Left cardiac atrium (tissue), 4 donors: ENCODE measurements at places on chromosomes 2 and 18. TPM values are rescaled to one million over a fixed set of nuclear protein-coding genes. Genes with fewer than 3 reads are reported as not detected.

The SP140L gene
- total RNA-seq, result 7.9 TPM

The RNASEH1 gene
- 22.2 TPM for total RNA-seq

The ANKRD53 gene
- 1.8 TPM for total RNA-seq

GRCh38 chr2:198304859-198305258 is 500.5 kb downstream of the PLCL1 start:
- DNase-seq, result no peak

DNA sequence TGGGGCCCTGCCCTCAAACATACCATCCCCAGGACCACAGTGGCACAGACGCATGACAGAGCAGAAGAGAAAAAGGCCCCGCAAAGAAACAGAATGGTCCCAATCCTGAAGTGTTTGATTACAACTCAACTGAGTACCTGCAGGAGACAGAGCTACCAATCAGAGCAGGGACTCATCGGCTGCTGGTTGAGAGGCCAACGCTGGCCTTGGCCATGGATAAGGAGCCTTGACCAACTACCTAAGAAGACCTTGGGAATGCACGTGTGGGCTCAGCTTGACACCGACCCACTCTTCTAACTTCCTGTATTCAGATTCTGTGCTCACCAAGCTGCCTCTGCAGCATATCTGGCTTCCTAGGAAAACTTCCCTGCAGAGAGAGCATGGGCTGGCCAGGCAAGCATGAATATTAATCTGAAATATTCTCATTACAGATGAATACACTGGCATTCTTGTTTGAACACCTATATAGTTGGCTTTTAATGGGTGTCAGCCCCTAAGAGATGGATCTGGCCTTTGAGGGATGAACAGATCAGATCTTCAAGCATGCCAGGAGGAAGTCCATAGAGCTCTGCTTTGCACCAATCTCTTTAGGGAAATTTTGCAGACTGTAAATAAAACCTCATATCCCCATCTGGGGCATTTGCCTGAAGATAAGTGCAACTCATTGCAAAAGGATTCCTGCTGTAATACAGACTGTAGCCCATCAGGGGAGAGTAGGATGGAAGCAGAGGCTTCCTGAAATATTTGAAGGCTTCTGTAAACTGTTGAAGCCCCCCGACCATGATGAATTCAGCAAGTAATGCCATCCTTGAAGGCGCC is 135.4 kb downstream of the BCL2 start:
- DNase-seq, result no peak

DNA sequence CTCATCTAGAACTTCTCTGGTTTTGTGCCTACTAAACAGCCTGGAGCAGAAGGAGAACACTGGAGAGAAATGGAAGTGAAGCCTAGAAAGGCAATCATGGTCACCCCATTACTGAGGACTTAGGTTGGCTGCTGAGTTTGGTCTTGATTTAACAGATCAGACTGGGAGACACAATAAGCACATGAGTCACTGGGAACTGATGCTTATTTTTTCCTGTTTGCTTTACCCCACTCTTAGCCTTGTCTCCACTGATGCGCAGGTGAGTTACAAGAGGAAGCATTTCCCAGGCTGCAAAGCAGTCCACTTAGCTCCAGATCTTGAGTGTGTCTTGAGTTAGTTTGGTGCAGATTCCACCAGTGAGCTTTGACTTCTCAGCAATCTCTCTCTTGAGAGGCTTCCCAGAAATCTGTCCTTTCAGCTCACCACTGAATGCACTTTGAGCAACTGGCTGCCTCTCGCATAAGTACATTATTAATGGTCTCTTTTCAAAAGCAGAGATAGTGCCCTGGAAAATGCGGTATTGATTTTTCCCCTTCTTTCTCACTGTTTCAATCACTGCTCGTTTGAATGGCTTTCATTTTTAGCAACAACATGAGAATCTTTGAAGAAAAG is 390.2 kb upstream of the SETBP1 start:
- no peak for DNase-seq

DNA sequence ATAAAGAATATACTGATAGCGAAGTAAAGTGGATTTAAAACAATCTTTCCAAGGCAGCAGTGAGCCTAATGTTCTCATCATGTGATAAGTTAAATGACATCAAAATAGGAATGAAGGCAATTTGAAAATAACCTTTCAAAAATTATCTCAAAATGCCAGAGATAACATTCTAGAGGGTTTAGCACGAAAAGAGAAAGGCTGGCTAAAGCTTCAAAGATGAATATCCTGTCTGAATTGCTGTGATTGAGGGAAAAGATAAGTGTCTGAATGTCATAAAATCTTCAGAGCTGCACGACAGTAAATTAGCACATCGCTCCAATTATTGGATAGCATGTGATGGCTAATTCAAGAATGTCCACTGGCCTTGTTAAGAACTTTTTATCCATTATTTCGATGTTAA is 159.3 kb downstream of the PID1 start:
- no peak for DNase-seq

DNA sequence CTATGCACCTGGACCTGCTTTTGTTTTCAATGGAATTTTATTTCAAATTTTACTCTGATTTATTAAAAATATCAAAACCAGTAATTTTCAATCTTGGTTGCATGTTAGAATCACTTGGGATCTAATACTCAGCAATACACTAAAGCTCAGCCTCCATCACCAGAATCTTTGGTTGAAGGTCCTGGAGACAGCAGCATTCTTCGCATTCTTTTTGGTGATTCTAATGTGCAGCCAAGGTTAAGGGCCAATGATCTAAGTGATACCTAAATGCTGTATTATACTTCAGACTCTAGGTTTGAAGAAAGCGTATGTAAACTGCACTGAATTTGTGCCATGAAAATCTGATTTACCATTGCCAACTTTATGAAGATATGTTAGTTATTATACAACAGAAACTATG is 493.1 kb downstream of the XIRP2 start:
- DNase-seq, result no peak

- no peak for DNase-seq
Measured at GRCh38 chr18:35191698-35192025, 49.2 kb upstream of the ZNF397 start.

DNA sequence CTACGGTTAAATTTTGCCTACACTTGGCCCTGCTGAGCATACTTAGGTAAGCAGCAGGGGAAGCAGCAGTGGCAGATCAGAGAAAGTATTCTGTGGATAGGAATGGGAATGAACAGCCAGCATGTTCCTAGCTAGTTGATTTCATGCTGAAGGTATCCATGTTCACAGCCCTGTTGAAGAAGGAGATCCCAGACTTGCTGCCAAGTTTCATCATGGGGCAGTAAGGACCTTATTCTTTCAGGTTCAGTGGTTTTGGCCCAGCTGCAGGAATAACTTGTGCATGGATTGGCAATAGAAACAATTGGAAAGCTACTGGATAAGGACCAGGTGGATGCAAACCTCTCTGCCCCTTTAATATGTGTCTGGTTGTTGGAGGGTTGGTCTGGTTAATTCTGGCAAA is 98.2 kb upstream of the TMEM178A start:
- no peak for DNase-seq

The GAD1 gene
- total RNA-seq, result not detected

DNA sequence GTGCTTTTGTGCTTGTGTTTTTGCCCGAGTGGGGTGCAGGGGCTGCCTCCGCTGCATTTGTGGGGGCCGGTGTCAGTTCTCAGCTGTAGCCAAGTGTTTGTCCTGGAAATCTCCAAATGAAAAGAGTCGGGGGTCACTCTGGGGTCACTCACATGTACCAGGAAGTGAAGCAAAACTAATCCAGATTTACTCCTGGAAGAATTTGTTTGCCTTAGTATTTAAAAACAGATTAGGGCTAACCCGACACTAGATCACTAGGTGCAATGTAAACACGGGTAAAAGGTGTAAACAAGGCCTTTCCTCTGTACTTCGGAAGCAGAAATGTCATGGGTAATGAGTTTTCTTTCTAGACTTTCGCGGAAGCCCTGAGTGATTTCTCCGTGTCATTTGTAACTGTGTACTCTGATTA is 50.3 kb downstream of the GBX2 start:
- DNase-seq, result no peak

DNA sequence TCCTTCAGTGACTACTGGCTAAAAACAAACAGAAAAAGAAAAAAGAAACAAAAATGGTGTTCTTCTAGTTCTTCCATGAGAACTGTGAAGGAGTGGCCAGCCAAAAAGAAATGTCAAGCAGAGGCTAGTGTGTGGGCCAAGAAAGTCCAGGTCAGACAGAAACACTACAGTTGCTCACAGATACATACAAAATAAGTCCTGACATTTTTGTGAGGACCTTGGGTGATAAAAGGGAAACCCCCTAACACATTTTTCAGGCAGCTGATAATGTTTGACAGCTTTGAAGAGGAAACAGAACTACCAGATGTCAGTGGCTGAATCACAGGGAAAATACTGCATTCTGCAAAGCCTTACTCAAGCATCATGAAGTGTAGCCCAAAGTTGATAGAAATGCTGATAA is 28.1 kb downstream of the ARHGAP25 start:
- no peak for DNase-seq

GRCh38 chr2:42693013-42693615 is 70.8 kb downstream of the OXER1 start:
- DNase-seq, result no peak

The FABP1 gene
- not detected for total RNA-seq

DNA sequence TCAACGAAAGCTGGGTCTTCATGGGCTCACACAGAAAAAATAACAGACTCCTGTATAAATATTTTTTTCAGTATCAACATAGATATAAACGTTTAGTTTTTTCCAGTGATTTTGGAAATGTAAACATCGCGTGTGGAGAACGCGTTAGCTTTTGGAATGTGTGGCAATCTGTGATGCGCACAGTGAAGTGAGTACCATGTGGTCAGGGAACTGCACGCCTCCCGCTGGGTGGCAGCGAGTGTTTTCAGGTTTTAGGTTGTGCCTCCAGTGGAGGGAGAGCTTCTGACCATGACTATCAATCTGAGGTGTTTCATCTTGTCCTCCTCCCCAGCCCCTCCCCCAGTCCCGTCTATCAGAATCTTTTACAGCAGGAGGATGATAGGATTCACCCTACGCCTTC is 127.8 kb downstream of the ARHGAP28 start:
- no peak for DNase-seq

The ONECUT2 gene
- 0.03 TPM for total RNA-seq

DNA sequence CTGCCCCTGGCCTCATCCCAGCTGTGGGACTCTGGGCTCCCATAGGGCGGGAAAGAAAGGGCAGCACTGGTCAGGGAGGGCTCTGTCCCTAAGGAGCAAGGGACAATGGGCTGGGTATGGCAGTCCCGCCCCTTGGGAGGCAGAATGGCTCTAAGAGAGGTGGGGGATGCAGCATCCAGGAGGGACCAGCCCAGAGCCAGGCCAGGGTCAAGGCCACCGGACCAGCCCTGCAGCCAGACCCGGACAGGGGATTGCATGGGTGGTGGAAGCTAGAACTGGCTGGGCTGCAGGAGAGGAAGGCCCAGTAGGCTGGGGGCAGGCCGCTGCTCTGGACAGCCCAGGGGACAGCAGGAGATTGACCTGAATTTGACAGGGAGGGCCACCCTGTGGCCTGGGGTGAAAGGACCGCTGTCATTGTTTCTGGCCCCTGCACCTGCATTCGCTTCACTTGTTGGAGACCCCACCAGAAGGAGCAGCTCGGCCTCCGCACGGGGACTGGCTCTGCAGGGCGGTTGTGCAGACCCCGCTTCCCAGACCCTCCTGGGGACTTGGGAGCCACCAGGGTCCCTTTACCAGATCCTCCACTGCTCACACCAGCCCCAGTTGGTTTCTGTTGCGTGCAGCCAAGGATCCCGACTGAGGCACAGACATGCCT is 14.6 kb downstream of the RAMP1 start:
- no peak for DNase-seq

- no peak for DNase-seq
Measured at GRCh38 chr2:6109831-6110230, 417.6 kb downstream of the SOX11 start.

The PRKAG3 gene
- 0.10 TPM for total RNA-seq

DNA sequence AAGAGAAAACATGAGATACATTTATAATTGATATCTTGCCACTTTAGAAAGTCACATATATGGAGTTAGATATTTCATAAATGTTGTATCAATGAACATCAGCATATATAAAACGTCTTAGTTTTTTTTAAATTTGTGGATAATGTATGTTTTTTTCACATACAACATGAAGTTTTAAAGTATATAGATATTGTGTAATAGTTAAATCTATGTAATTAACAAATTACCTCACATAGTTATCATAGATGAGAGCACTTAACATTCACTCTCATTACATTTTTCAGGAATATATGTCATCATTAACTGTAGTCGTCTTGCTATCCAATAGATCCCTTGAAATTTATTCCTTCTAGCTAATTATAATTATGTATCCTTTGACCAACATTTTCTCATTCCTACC is 406.6 kb downstream of the ARHGAP15 start:
- no peak for DNase-seq

- no peak for DNase-seq
Measured at GRCh38 chr2:65429786-65430602, 2.4 kb downstream of the SPRED2 start.

GRCh38 chr2:217953531-217953932 is 49.3 kb downstream of the TNS1 start:
- no peak for DNase-seq

The NOSTRIN gene
- 16.1 TPM for total RNA-seq

GRCh38 chr2:56448403-56449001 is 264.7 kb downstream of the CCDC85A start:
- DNase-seq, result no peak

- DNase-seq, result no peak
Measured at GRCh38 chr2:56587456-56587855, 403.7 kb downstream of the CCDC85A start.
